ENCODE measurements at places on chromosomes 7 and 10.

GRCh38 chr7:36051501-36051900 lies 101.6 kb upstream of the EEPD1 start:
- DNase-seq, result no peak

DNA sequence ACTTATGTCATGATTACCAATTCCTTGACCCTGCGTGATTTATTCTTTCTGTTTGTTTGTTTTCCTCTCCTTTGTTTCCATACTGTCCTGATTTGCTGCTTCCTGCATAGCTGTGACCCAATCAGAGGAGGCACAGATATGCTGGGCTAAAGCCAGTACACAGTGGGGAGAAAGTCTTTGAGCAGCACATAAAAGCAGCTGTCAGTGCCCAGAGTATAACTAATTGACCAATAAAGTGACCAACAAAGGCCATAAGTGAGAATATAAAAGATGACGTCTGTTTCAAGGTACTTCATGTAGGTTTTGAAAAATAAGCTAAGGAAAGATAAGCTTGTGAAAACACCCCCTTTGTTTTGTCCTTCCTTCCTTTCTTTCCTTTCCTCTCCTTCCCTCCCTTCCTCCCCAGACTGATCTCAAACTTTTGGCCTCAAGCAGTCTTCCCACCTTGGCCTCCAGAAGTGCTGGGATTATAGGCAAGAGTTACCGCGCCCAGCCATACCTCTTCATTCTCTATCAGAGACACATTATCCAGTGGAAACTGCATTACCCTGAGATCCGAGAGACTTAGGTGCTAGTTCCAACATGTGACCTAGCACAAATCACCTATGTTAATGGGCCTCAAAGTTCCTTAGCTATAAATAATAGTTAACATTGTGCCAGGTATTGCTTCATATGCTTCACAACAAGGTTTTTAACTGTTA lies 17.0 kb downstream of the BCAP29 start:
- DNase-seq, result peak; percentile 65

DNA sequence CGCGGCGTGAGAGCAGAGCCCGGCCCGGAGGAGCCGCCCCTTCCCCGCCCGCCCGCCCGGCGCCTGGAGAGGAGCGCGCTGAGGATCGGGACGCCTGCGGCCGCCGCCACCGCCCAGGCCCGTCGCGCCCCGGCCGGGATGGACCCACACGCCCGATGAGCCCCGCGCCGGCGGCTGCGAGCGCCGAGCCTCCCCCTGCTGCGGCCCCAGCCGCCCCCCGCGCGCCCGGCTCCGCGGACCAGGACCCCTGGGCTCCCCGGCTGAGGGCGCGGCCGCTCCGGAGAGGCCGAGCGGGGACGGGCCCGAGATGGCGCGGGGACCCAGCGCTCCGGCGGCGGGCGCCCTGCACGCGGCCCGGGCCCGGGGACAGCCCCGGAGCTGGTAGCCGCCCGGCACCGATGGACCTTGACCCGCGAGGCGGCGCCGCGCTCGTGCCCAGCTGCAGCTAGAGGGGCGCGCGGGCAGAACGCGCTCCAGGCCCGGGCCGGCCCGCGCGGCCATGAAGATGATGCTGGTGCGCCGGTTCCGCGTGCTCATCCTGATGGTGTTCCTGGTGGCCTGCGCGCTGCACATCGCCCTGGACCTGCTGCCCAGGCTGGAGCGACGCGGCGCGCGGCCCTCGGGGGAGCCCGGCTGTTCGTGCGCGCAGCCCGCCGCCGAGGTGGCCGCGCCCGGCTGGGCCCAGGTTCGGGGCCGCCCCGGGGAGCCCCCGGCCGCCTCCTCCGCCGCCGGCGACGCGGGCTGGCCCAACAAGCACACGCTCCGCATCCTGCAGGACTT lies 520 bp downstream of the FAM20C start:
- no peak for DNase-seq

DNA sequence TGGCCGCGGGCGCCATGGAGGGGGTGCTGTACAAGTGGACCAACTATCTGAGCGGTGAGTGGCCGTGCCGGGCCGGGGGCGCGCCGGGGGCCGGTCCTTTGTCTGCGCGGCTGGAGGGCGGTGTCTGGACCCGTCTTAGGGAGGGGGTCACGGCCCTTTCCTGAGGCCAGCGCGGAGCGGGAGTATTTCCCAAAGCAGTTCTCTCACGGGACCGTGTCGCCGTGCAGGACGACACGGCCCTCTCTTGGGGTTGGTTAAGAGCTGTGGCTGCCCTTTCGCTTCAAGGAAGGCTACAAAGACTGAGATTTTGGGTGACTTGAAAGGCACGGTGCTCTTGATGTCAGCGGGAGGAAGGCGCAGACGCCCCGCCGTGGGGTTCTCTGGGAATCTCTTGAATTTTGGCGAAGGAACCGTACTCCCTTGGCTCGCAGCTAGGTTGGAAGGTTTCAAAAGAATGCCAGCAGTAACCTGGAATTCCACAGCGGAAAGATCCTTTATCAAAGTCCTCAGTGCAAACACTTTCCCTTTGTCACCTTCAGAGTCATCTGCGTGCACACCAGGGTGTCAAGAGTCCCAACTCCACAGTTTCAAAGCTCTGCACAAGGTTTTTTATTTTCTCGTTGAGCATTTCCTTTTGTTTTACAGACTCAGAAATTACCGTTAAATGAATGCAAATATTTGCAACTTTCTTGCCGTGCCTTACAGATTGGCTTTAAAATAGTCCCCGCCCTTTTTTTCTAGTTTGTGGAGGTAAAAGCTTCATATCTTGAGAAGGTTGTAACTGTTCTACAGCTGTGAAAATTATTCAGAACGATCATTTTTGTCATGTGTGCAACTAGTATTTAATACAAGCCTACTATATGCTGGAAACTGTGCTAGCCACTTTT lies 780 bp downstream of the PLEKHA8 start:
- DNase-seq, result peak; percentile 36

DNA sequence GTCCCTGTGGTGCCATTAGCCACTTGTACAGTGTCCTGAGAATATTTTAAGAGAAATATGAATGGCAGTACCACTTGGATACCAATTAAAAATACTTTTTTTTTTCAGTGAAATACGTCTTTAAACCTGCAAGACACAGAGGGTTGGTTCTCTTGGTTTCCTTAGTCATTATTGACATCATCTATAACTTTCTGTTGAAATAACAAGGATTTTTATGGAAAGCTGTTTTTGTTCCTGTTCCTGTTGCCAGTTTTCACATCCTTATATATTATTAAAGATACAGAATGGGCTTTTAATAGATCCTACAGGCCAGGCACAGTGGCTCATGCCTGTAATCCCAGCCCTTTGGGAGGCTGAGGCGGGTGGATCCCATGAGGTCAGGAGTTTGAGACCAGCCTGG lies 579.9 kb downstream of the AUTS2 start:
- no peak for DNase-seq

DNA sequence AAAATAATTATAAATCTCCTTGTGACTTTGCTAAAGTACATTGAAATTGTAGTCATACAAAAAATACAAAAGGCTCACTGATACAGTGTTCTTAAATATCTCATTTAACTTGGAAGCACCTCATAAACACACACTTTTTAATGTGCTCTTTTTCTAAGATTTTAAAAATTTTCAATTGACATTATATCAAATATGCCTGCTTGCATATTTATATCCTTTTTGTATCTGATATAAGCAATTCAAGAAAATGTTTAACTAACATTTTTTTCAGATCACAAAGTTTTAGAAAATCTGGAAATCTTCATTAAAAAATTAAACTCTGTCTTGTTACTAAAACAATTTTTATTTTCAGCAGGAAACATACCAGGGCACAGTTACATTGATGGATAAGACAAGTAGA lies 661.5 kb downstream of the REEP3 start:
- DNase-seq, result no peak

DNA sequence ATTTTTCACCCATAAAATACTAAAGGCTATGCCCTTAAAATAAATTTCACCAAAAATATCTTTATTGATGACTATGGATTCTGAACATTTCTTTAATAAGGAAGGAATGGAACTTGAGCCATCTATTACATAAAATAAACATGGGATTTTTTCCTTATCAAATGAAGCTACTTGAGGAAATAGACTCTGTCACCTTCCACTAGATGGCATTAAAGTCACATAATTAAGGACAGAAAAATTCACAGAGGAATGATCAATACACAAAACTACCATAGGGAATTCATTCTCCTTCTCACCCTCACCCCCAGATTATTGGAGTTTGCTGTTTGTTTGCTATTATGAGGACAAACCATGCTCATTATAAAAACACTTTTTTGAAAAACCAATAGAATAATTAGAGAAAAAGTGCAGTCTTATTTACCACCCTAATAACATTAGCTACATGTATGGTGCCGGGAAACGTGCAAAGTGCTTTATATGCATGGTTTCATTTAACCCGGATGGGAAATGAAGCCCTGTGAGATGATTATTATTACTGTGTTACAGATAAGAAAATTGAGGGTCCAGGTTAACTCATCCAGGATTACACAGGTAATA lies 21.1 kb upstream of the FOXI2 start:
- DNase-seq, result no peak

DNA sequence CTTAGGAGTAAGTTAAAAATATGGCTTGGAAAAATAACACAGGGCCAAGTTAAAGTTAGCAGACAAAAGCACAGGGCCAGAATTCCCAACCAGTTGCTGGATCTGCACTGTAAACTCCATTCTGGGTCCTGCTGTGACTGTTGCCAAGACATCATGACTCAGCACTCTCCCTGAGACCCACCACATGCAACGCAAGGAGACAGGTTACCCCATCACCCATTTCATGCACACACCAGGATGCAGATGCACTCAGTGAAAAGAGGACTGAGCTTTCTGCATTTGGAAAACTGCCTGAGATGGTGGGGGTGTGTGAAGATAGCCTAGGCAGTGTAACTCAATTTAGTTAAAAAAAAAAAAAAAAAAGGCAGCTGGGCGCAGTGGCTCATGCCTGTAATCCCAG lies 97.6 kb upstream of the ZNF438 start:
- peak; percentile 68 for DNase-seq

- no peak for DNase-seq
These were observed 91.2 kb upstream of the CCZ1B start for GRCh38 chr7:6917258-6917657.

DNA sequence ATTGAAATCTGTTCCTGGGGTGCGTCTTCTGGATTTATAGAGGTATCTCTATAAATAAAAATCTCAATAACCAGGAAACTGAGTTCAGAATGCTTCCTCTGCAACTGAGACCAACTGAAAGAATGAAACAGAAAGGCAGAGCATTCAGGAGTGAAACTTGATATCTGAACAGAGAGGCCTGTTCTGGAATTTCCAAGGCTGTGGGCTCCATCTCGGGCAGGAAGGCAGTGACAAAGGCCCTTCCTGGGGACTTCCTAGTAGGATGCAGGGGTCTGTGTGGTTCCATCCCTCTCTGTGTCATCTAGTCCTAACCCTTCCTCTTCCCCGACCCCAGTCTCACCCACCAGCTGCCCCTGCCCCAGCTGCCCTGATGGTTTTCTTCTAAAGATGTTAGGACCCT lies 52.0 kb downstream of the JCAD start:
- no peak for DNase-seq

- DNase-seq, result no peak
These were observed 67.4 kb upstream of the ZNF438 start for GRCh38 chr10:31099094-31099493.

All from A172 (cell line).